ENCODE measurements at places on chromosomes 5 and 9.

DNA sequence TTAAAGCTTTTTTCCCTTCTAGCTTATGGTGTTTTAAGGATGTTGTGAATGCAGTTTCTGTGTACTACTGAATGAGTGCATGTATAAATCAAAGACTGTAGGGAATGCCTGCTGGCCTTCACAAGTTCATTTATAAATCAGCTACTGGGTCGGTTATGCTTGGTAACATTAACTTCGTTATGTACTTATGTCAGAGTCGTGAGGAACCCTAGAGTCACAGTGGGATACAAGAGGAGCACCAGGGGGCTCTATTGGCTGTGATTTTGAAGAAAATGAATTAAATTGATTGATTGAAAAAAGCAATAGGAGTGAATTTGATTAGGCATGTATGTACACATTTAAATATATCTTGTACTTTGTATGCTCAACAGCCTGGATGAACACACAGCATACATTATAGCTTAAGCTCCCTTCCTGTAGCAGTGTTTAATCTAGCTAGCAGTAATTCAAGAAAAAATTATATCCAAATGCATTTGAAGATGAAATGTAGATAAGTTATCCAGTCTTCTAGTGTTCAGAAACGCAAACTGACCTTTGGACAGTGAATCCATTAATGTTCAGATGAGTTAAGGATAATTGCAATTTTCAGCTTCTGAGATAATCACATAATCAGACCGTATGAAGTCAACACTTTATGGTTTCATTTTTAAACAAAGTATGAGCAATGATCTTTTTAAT is 204.2 kb downstream of the KDM4C start:
- no peak for DNase-seq

- DNase-seq, result no peak
Observed at GRCh38 chr9:133969681-133970580, 22.2 kb downstream of the VAV2 start.

DNA sequence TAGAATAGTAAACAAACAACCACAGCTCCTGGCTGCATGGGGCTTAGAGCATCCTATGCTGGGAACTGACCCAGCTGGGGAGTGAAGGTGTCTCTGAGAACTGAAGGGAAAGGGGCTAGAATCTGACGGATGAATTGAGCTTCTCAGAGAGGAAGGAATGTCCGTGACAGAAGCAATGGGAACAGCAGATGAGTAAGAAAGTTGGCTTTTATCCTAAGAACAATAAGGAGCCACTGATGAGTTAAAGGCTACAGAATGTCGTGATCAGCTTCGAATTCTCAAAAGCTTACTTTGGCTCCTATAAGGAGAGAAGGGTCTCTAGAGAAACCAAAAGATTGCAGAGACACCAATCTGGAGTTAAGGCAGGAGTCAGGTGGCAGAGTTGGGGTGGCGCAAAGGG is 52.6 kb downstream of the EBF1 start:
- DNase-seq, result no peak

- DNase-seq, result no peak
Observed at GRCh38 chr5:54492178-54492577, 25.4 kb upstream of the SNX18 start.

- no peak for DNase-seq
Observed at GRCh38 chr9:129223551-129224208, 45.6 kb upstream of the IER5L start.

GRCh38 chr5:178346607-178347334 is 114.2 kb upstream of the PHYKPL start:
- DNase-seq, result no peak

DNA sequence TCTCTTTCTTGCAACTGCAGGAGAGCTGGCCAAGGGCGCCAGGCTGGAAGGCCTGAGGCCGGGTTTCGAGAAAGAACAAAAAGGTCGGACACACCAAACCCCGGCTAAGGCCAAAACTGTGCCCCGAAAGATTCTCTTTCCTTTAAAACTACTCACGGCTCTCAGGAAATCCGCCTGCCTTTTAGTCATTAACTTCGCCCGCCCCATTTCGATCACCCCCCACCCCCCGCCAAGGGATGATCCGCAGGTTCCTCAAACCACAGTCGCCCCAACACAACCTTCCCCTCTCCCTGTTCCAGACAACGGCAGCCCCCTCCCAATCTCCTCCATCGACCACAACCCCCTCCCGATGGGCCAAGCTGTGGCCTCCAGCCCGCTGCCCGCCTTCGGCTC is 536 bp downstream of the FEM1C start:
- peak; percentile 64 for DNase-seq

- no peak for DNase-seq
Observed at GRCh38 chr5:117456866-117457470, 882.3 kb upstream of the SEMA6A start.

- DNase-seq, result peak; percentile 90
Observed at GRCh38 chr9:132546148-132547051, 36.0 kb upstream of the BARHL1 start.

- no peak for DNase-seq
Observed at GRCh38 chr5:154196955-154197652, 6.6 kb downstream of the GALNT10 start.

DNA sequence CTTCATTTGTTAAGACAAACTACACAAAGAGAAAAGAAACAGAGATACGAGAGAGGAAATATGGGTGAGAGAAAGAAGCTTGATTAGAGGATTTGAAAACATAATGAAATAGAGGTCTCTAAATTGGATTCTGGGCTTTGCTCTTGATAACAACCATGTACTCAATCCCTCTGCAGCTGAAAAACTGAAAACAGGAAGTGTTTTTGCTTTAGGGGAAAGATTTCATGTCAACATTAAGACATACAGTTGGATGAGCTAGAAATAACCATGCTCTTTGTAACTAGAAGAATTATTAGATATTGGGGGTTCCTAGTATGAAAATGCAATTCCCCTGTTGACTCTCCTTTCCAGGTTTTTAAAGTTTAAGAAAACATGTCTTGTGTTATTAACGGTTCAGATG is 21.9 kb downstream of the CRHBP start:
- DNase-seq, result no peak

GRCh38 chr9:134871697-134872340 is 8.8 kb upstream of the FCN2 start:
- DNase-seq, result no peak

DNA sequence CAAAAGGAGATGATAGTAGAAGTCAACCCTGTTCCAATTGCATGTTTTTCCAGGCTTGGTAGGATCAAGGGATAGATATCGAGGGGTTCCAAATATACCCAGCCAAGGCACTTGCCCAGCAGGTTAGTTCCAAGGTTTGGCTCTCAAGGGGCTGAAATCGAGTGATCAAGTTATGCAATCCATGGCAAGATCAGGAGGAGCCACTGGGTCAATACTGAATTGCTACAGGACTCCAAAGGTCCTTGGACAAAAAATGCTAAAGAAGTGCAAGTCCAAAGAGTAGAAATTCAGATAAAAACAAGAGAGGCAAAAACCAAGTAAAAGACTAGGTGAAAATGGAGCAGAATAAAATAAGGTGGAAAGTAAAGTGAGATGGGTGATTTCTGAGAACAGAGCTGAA is 179.1 kb upstream of the RFX3 start:
- no peak for DNase-seq

DNA sequence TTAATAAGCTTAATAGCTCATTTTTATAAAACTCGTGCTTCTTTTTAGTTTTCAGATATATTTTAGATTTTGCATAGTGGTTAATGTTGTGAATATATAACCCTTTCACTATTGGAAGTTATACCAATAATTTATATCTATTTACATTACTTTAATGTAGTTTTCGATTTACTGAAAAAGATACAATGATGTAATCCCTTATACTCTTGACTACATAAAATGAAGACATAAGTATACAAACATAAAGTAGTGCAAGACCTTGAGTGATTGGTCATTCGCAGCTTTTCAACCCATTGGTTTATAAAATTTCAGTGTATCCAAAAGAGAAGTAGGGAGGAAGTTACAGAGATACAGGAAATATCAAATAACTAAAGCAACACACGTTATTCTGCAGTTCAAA is 84.3 kb upstream of the GRHPR start:
- DNase-seq, result no peak

DNA sequence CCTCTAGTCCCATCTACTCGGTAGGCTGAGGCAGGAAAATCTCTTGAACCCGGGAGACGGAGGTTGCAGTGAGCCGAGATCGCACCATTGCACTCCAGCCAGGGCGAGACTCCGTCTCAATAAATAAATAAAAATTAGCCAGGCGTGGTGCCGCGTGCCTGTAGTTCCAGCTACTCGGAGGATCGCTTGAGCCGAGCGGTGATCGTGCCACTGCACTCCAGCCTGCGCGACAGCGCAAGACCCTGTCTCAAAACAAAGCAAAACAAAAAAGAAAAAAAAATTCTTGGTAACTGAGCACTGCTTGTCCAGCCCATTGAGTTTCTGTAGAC is 710 bp upstream of the WDR55 start:
- no peak for DNase-seq

All from NCI-H1417 (cell line).